Dermis microvascular lymphatic vessel endothelial cell (primary cell): ENCODE measurements at places on chromosomes 6 and 20. TPM values are rescaled to one million over a fixed set of nuclear protein-coding genes. Genes with fewer than 3 reads are reported as not detected.

PHACTR2 gene
- total RNA-seq: 163 and 199 TPM in 2 replicates

ABHD16B gene
- total RNA-seq: not detected in 2 replicates

CEP57L1 gene
- total RNA-seq: 11.9 and 15.5 TPM in 2 replicates

SYTL3 gene
- 0.51 and 0.76 TPM in 2 replicates for total RNA-seq

BPIFA1 gene
- not detected in 2 replicates for total RNA-seq

BTNL2 gene
- not detected in 2 replicates for total RNA-seq

DNA sequence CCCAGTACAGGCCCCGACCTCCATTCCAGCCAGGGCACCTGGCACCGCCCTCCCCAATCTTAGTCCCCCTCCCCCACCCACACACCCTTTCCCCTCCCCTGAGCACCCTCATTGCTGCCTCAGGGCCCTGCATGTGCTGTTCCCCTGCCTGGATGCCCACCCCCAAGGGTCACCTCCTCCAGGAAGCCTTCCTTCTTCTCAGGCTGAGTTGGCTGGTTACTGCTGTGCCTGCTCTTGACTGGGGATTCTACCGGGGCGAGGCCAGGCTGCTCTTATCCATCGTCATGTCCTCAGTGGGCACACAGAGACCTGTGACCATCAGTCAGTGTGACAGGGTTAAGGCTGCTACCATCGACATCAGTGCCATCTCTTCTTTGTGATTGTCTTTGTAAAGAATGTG is 23.6 kb downstream of the BHLHE23 start:
- no peak for DNase-seq

DNA sequence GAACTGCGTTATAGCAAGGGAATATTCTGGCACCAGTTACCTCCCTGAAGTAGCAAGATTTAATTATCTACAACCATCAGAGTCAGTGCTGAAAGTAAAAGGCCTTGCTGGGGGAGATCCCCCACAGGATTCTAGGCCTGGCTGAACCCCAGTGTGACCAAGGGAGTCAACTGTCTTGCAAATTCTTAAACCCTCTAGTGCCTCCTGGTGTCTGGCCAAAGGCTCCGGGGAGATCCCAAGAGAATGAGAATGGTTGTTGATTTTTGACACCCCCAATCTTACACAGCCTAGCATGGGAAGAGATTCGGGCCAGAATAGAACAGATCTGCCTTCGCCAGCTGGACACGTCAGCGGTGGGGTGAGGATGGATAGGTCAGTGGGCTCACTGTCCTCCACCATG is 179.4 kb downstream of the ERMARD start:
- DNase-seq: no peak

GRCh38 chr6:11772109-11772825 is 6.3 kb downstream of the ADTRP start:
- DNase-seq: peak; percentile 81

GRCh38 chr6:147156218-147156617 is 48.0 kb upstream of the STXBP5 start:
- no peak for DNase-seq

GRCh38 chr6:5761370-5761769 is 245.4 kb downstream of the NRN1 start:
- DNase-seq: no peak

DNA sequence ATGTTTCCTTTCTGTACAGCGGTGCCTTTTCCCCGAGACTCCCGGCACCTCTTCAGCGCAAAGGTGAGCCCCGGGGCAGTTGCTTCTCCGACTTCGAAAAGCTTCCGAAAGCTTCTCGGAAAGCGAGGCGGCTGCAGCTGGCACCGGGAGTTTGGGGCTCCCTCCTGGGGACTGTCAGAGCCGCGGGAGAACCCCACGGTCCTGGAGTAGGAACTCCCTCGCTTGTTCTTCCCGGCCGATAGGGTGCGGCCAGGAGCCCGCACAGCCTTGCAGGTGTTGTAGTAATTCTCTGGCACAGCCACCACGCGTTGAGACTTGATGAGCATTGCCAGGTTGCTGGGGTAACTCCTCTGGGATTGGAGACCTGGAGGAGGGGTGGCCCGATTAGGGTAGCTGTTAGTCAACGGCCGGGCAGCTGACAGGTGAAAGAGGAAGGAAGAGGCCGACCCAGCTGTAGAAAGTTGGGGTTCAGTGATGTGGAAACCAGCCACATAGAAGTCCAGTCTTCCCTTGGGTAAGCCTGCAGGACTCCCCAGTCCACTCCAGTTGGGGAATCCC is 721 bp downstream of the KDM1B start:
- peak; percentile 49 for DNase-seq

GRCh38 chr6:46687619-46688097 is at the start of gene TDRD6:
Gene TDRD6 (plus strand): TSS chr6:46687885. CDS start chr6:46688129, 244 bp downstream.
- no peak for DNase-seq

DNA sequence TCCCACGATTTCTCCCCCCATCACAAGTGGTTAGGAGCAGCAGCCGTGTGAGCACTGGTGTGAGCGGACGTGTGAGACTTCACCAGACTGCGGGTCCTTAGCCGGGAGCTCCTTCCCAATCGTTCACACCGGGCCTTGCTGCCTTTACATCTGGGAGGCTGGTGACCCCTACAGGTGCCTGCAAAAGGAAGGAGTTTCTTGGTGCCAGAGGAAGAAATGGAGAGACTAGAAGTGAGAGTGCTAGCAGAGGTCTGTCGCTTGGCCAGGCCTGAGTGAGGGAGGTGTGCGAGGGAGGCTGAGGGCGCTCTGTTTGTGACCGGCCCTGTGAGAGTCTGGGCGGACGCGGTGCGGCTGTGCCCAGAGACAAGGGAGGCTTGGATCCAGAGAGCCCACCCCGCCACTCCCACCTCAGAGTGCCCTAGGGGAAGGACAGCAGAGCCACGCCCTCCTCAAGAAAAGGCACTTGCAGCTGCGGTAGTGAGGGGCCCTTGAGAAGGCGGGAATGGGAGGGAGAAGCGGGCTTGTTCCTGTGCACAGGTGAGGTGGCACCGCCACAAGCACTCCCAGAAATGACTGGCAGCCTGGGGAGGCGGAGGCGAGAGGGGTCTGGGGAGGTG is 10.0 kb upstream of the ARMC2 start:
- DNase-seq: no peak

DNA sequence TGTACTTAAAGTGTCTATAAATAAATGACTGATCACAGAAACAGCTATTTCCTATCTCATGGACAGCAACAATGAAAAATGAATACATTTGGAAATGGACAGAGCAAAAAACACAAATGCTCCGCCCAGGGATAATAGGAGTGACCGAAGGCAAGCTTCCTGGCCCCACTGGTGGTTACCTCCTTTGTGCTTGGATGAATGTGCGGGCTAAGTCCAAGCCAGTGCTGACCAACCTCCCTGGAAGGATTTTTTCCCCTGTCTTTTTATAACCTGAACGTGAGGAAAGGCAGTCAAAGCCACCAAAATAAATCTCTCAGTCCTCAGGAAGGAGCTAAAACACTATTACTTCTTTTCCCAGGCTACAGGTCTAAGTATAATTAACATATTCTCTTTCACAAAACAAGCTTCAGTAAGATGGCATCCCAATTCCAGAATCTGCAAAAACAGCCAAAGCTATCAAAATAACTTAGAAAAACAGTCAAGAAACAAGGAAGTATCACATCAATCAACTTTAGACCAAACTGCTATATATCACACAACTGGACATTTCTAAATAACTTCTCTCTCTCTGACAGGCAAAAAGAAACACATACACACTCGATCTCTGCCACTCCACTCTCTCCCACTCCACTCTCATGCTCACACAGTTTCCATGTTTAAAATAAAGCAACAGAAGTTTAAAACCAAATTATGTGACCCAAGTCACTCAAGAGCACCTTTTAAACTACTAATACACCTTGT is 10.0 kb downstream of the KIF16B start:
- no peak for DNase-seq

DNA sequence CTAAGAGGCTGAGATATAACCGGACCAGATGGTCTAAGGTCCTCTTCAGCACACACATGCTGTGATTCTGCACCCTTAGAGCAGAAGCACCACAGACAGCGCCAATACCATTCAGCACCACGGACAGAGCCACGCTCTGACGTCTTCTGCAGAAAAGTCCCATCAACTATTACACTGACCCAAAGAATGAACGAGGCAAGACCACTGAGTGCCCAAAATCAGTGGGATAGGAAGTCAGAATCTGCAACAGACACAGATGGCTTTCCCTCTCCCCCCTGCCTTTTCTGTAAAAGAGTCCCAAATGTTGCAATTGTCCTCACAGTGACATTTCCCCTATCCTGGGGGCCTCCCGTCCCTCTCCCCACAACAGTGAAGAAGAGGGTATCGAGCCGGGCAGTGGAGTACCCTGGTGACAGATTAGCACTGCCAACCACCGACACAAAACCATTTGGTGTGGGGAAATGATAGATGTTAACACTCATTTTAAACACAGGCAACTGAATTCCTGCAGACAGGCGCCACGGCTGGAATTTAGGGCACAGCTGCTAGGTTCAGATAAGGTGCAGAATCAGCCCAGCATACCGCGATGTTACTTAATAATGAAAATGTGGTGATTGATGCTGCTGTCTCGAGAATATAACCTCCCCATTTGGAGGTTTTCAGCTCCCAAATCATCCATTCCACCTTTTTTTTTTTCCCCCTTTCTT is 66.6 kb upstream of the CTNNBL1 start:
- DNase-seq: peak; percentile 40
